ENCODE measurements at places on chromosomes 12 and 14.

DNA sequence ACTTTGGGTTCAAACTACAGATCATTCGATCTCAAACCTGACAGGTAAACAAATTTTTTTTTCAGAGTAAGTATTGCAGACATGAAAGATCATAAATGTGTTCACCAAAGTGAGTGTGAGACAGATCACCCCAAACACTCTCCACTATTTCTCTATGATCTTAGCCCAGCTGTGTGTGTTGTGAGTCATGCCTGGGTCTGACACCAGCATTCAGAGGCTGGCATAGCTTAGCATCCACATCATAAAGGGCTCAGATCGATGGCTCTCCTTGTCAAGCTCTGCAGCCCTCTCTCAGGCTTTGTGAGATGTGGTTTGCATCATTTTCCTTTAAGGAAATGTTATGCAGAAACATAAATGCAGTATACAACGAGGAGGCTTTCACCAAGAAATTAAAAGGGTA lies 164.9 kb downstream of the ETV6 start:
- H3K27ac ChIP-seq = no peak overlapping the region
- H3K27me3 ChIP-seq = no peaks in the 10 kb centered on the region
- no peak overlapping the region for H3K4me3 ChIP-seq
- DNase-seq = peak; percentile 23
- H3K4me1 ChIP-seq = peaks cover 44% of the 10 kb centered on the region

DNA sequence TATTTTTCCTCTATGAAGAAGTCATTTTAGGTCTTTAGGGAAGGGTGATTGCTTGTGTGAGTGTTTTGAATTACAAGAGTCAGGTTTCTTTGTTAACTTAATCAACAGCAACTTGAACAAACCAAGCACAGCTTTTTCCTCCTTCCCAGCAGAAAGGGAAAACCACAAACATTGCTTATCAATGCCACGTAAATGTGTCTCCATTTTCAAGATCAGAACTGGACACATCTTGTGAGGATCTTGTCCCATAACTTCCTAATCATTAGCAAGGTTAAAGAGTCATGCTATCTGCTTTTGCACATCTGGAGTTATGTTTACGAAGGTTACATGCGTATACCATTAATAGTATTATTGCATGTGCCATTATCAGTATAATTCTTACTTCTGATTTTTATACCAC lies 248.0 kb upstream of the FLRT2 start:
- no peaks in the 10 kb centered on the region for H3K27me3 ChIP-seq
- no peak overlapping the region for H3K4me3 ChIP-seq
- no peak overlapping the region for H3K27ac ChIP-seq
- no peaks in the 10 kb centered on the region for H3K4me1 ChIP-seq
- no peak for DNase-seq
- H3K36me3 ChIP-seq = no peaks in the 10 kb centered on the region

DNA sequence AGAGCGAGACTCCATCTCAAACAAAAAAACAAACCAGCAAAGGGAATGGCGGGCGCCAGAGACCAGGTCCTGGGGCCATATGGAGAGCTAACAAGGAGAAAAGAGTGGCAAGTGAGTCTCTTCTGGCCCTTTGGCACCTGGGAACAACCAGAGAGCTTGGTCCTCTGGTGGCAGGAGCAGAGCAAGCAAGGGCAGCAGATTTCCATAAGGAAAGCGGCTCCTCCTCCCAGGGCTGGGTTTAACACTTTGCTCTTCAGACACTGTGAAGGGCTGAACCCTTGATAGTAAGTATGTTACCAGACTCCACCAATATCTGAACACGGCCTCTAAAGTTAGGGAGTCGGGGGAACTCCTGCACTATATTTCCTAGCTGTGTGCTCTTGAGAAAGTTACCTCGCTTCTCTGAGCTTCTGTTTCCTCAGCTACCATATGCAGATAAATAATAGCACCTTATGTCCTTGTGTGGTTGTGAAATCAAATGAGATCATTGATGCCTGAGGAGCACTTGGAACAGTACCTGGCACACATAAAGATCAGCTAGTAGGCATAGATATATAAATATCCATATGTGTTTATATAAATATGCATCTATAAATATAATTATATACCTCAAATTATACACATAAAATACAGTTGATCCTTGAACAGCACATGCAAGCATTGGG lies 33.4 kb upstream of the PLEKHG6 start:
- H3K4me1 ChIP-seq = peaks cover 6% of the 10 kb centered on the region
- DNase-seq = no peak
- H3K4me3 ChIP-seq = no peak overlapping the region
- peaks cover 48% of the 10 kb centered on the region for H3K27me3 ChIP-seq
- no peak overlapping the region for H3K27ac ChIP-seq
- no peaks in the 10 kb centered on the region for H3K36me3 ChIP-seq

DNA sequence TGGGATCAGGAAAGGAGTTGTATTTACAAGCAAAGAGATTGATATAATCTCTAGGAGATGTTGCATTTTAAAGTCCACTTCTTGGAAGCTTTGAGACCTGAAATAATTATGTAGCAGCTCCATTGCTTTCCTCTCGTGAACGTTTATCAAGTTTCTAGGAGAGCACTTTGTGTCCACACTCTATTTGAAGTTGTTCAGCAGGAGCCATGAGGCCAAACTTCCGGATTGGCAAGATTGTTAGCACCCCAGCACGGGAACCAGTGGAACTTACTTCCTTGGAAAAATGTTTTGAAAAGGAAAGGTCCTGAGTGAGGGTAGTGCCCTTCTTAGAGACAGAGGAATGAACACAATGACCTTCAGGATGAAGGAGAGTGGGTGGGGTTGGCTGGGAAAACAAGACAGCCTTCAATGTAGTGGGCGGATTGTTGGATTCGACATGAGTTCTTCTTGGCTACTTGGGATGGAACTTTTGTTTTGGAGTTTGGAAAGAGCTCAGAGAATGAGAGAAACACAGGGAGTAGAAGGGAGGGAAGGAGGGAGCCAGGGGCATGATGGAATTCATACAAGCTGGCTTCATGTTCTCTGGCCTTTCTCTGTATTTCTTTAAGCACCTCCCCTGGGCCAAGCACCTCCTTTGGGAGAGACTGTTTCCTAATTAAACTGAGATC lies 23.8 kb upstream of the CISTR start:
- H3K27ac ChIP-seq = no peak overlapping the region
- H3K4me3 ChIP-seq = no peak overlapping the region
- H3K36me3 ChIP-seq = no peaks in the 10 kb centered on the region
- H3K27me3 ChIP-seq = peaks cover 49% of the 10 kb centered on the region
- no peaks in the 10 kb centered on the region for H3K4me1 ChIP-seq

- H3K4me3 ChIP-seq = no peak overlapping the region
- peaks cover 4% of the 10 kb centered on the region for H3K27me3 ChIP-seq
- H3K27ac ChIP-seq = no peak overlapping the region
- H3K4me1 ChIP-seq = no peaks in the 10 kb centered on the region
Observed at GRCh38 chr14:56378475-56378877, 201.1 kb upstream of the TMEM260 start.

Measured in activated CD4-positive, alpha-beta memory T cell treated with anti-CD3 and anti-CD28 coated beads, Interleukin-2, amount 10 ng/mL, durations not matched to agents 7 days and 5 days (primary cell).